Aorta (tissue), 5 donors: ENCODE measurements at places on chromosomes 2 and 18. TPM values are rescaled to one million over a fixed set of nuclear protein-coding genes. Genes with fewer than 3 reads are reported as not detected.

DNAH6 gene
- 0.78 TPM for total RNA-seq

SNORC gene
- 2.5 TPM for total RNA-seq

LRRTM1 gene
- 0.19 TPM for total RNA-seq

GPBAR1 gene
- 3.7 TPM for total RNA-seq

ABHD1 gene
- 0.90 TPM for total RNA-seq

TET3 gene
- 12.1 TPM for total RNA-seq

AP1S3 gene
- total RNA-seq, result 2.0 TPM

CPO gene
- total RNA-seq, result 0.51 TPM

MYL1 gene
- not detected for total RNA-seq

GRCh38 chr18:22434973-22435608, 17.4 kb upstream of the CTAGE1 start:
- H3K27ac ChIP-seq, result no peak overlapping the region
- no peak overlapping the region for H3K4me3 ChIP-seq
- peaks cover 2% of the 10 kb centered on the region for H3K4me1 ChIP-seq

DNA sequence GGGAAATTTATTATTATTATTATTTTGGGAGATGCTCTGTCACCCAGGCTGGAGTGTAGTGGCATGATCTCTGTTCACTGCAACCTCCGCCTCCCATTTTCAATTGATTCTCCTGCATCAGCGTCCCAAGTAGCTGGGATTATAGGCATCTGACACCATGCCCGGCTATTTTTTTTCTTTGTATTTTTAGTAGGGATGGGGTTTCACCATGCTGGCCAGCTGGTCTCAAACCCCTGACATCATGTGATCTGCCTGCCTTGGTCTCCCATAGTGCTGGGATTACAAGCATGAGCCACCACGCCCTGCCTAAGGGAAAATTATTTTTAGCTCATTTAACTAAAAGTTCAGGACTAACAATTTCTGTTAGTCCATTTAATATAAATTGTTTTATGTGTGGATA, 109.2 kb upstream of the SESTD1 start:
- H3K36me3 ChIP-seq, result no peaks in the 10 kb centered on the region
- H3K4me1 ChIP-seq, result no peaks in the 10 kb centered on the region
- no peaks in the 10 kb centered on the region for H3K27me3 ChIP-seq
- no peak overlapping the region for H3K27ac ChIP-seq
- H3K4me3 ChIP-seq, result no peak overlapping the region

DNA sequence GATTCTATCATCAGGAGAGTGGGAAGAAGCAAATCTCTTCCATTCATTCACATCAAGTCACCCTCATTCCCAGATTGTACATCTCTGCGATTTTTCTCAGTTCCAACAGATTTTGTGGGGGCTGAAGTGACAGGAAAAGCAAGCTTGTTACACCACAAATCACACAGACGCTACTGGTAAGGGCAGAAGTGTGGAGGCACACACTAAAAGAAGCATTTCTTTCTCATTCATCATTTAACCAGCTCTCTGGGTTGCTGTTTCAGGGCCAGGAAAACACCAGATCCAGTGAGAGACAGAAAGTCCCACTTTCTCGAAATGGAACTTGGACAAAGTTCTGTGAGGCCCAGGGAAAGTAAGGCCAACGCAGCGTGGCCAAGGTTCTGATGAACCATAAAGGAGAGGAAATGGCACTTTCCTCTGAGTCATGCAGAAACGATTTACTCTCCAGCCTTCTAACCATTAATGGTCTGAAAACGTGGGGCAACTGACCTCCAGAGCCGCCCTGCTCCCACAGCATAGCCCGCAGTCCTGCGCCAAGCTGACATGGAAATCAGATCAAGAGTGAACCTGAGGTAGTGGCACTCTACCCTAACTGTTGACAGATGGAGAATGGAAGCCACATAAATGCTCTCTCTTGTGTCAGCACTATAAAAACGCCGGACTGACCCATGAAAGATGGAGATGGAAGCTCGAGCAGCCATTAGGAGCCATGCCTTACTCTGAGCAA, 191.0 kb downstream of the C1D start:
- no peaks in the 10 kb centered on the region for H3K27me3 ChIP-seq
- peak; percentile 90 for DNase-seq
- peaks cover 25% of the 10 kb centered on the region for H3K4me1 ChIP-seq
- no peak overlapping the region for H3K4me3 ChIP-seq

DNA sequence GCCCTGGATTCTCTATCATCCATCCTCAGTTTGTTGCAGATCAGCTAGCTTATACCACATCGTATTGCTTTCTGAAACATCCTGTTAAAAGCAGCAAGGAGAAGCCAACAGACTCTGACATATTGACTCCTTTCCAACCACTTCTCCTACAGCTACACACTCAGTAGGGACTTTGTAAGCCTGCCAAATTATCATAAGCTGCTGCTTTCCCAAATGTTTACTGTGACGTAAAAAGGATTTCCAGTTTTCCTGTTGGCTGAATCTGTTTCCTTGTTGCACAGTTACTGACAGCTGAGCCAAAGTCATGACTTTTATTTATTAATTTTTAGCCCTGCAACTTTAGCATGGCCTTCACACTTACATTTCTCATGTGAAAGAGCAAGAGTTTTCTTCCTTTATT, 294.3 kb downstream of the KCNJ3 start:
- H3K36me3 ChIP-seq, result no peaks in the 10 kb centered on the region
- H3K4me1 ChIP-seq, result no peaks in the 10 kb centered on the region
- DNase-seq, result no peak
- H3K27ac ChIP-seq, result no peak overlapping the region
- no peak overlapping the region for H3K4me3 ChIP-seq

GRCh38 chr2:63899639-63900038, 57.9 kb downstream of the UGP2 start:
- H3K36me3 ChIP-seq, result no peaks in the 10 kb centered on the region
- no peak for DNase-seq
- no peaks in the 10 kb centered on the region for H3K27me3 ChIP-seq
- H3K4me1 ChIP-seq, result no peaks in the 10 kb centered on the region
- H3K4me3 ChIP-seq, result no peak overlapping the region

GRCh38 chr2:239731998-239732665, 293.0 kb downstream of the NDUFA10 start:
- no peak for DNase-seq
- H3K36me3 ChIP-seq, result no peaks in the 10 kb centered on the region
- no peak overlapping the region for H3K4me3 ChIP-seq
- no peaks in the 10 kb centered on the region for H3K4me1 ChIP-seq
- H3K27ac ChIP-seq, result no peak overlapping the region
- no peaks in the 10 kb centered on the region for H3K27me3 ChIP-seq

DNA sequence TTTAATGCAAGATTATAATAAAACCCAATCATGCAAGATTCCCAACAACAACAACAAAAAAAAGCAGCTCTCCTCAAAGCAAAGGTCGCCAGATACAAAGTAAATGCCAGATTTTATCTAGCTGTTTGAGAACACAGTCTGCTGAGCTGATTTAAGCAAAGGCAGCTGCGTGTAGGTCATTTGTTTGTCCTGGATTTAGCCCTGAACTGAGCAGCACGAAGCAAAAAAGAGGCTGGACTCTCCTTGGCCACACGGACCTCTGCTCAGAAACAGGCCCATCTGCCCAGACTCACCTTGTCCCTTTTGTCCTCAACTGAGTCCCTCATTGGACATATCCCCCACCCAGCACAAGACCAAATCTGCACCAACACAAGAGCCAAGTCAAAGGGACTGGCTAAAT, 91.5 kb downstream of the PID1 start:
- H3K27me3 ChIP-seq, result no peaks in the 10 kb centered on the region
- peak overlapping the region; percentile 19 for H3K4me3 ChIP-seq
- H3K27ac ChIP-seq, result peak overlapping the region; percentile 80
- H3K4me1 ChIP-seq, result peaks cover 4% of the 10 kb centered on the region

- H3K27ac ChIP-seq, result no peak overlapping the region
- no peaks in the 10 kb centered on the region for H3K27me3 ChIP-seq
- DNase-seq, result peak; percentile 80
- no peaks in the 10 kb centered on the region for H3K4me1 ChIP-seq
- peaks cover 3% of the 10 kb centered on the region for H3K36me3 ChIP-seq
- H3K4me3 ChIP-seq, result no peak overlapping the region
Measured at GRCh38 chr18:10560452-10561045, 34.7 kb downstream of the NAPG start.

- no peaks in the 10 kb centered on the region for H3K36me3 ChIP-seq
- H3K4me1 ChIP-seq, result peaks cover 7% of the 10 kb centered on the region
- no peak for DNase-seq
- H3K27me3 ChIP-seq, result no peaks in the 10 kb centered on the region
- peak overlapping the region; percentile 57 for H3K27ac ChIP-seq
- H3K4me3 ChIP-seq, result no peak overlapping the region
Measured at GRCh38 chr2:189543367-189543766, 37.2 kb downstream of the SLC40A1 start.

DNA sequence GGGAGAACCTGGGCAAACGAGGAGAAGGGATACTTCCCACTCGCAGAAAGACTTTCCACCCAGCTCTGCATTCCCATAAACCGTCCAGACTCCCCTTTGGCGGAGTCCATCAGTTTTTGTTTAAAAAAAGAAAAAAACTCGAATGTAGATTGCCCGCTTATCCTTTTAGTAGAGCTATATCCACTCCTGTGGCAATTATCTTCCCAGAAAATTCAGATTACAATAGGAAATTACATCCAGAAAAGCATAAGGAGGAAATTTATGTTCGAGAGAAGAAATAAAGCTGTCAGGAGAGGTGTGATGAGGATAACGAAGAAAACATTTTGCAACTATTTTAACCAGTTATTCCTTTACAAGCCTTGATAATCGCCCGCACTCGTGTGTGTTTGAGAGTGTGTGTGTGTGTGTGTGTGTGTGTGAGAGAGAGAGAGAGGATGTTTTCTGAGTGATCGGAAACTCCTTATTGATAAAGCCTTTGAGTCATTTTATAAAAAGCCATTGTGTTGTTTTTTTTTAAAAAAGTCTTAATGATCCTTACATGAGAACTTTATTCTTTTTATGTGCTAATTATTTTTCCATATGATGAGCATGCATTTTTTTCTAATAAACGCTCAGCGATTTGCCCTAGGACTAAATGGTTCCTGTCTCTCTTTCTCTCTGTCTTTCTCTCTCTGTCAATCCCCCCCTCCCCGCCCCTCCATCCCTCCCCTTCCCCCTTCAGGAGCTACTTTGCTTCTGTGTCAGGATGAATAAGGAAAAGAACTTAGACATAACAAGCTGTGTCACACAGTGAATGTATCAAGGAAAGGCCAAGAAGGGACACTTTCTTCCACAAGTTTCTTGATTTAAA, 1.1 kb upstream of the PPP3R1 start:
- H3K4me1 ChIP-seq, result no peaks in the 10 kb centered on the region
- H3K27ac ChIP-seq, result peak overlapping the region; percentile 92
- H3K27me3 ChIP-seq, result peaks cover 2% of the 10 kb centered on the region
- H3K4me3 ChIP-seq, result peak overlapping the region; percentile 98
- no peak for DNase-seq
- H3K36me3 ChIP-seq, result no peaks in the 10 kb centered on the region

DNA sequence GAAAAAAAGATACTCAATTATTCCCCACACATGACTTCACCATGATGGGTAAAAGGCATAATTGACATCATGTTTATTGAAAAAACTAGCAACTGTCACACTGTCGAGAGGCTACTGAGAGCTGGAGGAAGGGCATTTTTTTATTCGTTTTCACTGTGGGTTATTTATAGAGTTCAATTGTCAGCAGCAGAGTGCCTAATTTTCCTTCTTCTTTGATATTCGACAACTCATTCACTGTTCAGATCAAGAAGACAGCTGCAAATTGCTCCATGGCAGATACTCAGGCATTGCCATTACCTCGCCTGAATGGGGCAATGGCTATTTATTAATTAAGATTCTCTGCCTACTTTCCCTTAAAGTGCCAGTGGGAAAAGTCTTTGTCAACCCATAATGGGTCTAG, 197.5 kb upstream of the NRP2 start:
- no peaks in the 10 kb centered on the region for H3K36me3 ChIP-seq
- no peaks in the 10 kb centered on the region for H3K27me3 ChIP-seq
- no peak for DNase-seq
- H3K4me3 ChIP-seq, result no peak overlapping the region

DNA sequence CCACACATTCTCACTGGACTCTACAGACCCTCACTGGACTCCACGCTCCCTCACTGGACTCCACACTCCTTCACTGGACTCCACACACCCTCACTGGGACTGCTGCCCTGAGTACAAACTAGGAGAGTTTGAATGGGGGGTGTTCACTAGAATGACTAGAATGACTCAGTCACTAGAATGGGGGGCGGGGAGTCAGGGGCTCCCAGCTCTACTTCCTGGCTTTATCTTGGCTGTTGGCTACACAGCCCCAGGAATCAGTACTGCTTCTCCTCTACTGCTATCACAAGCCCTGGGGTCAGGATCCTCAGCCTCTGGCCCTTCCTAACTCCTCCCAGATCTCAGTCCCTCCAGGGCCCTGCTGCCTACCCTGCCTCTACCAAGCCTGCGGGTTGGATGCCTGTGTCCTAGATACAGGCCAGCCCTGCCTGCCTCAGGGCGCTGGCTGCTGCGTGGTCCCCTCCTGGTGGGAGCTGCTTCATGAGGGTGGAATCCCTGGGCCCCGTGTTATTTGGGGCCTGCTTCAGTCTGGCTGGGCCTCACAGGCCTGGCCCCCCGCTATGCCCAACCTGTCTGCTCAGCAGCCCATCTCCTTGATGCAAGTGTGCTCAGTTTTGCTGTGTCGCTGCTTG, 7.8 kb downstream of the PTMA start:
- no peak for DNase-seq
- H3K27ac ChIP-seq, result peak overlapping the region; percentile 33
- no peak overlapping the region for H3K4me3 ChIP-seq
- H3K27me3 ChIP-seq, result no peaks in the 10 kb centered on the region
- no peaks in the 10 kb centered on the region for H3K36me3 ChIP-seq

DNA sequence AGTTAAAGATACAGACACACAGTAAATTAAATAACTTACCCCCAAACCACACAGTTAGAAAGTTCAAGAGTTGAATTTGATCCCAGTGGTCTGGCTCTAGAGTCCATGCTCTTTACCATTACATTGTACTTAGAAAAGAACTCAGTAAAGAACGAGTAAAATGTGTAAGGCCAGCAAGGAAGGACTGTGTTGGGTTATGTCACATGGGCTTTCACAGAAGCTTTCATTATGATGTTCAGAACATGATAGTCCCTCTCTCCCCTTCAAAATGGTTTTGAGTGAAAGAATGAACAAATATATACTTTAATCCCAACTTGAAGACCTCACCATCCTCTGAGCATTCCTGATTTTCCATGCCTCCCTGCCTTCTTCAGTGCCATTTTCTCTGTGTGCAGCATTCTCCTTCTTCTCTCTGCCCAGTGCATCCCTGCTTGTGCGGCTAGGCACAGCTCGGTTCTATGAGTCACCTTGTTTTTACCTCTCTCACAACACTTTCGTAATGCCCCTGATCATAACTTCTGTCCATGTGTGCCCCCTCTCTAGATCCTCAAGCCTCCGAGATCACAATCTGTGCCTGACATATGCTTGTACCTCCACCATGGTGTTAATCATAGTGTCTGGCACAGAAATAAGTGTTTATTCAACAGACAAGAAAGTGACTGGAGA, 22.0 kb downstream of the RASGRP3 start:
- H3K36me3 ChIP-seq, result no peaks in the 10 kb centered on the region
- no peaks in the 10 kb centered on the region for H3K4me1 ChIP-seq
- H3K4me3 ChIP-seq, result no peak overlapping the region
- no peak overlapping the region for H3K27ac ChIP-seq

- H3K36me3 ChIP-seq, result no peaks in the 10 kb centered on the region
- no peak overlapping the region for H3K27ac ChIP-seq
- no peaks in the 10 kb centered on the region for H3K4me1 ChIP-seq
- no peak overlapping the region for H3K4me3 ChIP-seq
- no peaks in the 10 kb centered on the region for H3K27me3 ChIP-seq
Measured at GRCh38 chr2:136207030-136207623, 89.2 kb upstream of the CXCR4 start.
